Articular chondrocyte of knee joint (primary cell): ENCODE measurements at places on chromosomes 3 and 15. TPM values are rescaled to one million over a fixed set of nuclear protein-coding genes. Genes with fewer than 3 reads are reported as not detected.

PCBP4 gene
- total RNA-seq = 19.5 and 20.0 TPM in 2 replicates

XCR1 gene
- total RNA-seq = not detected in 2 replicates

CD96 gene
- total RNA-seq = under 0.01 TPM in 1 of 2 replicates, not detected in the other

ITGA11 gene
- total RNA-seq = 249 and 306 TPM in 2 replicates
